ENCODE measurements at places on chromosomes 16 and 17.

DNA sequence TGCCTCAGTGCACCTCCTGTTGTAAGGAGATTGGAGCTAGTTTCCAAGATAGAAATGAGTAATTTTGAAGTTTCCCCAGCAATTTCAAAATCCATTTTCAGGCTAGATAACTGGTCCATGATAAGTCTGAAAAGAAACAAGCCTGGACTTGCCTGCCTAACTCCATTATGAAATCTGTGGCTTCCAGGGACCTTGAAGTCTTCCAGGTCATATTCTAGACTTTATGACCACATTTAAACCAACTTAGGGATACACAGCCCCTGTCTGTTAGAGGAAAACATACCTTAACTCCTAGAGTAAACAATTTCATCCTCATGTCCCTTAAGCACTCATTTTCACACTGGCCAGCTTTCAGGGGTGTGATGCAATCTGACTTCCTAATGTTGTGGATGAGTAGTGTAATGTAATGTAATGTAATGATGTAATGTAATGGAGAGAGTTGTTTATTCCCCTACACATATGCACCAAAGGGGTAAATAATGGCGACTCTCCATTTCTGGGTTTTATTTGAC lies 96.7 kb upstream of the FAM20A start:
- DNase-seq: no peak

- DNase-seq: no peak
Measured at GRCh38 chr17:27296428-27296979, 2.6 kb downstream of the WSB1 start.

- DNase-seq: no peak
Measured at GRCh38 chr16:75555213-75555706, 792 bp downstream of the TMEM231 start.

DNA sequence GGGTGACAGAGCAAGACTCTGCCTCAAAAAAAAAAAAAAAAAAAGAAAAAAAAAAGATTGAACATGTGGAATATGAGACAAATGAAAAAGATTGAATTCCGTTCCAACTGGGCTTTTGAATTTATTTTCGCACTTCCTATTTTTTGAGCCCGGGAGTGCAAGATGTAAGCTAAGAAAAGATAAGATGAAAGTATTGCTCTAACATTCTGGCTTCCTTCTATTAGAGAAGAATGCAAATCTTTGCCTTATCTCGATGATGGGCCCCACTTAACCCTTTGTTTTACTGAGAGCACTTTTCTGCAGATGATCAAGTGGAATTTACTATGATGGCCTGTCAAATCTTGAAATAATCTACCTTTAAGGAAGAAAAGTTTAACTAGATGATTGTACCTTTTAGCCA lies 96.3 kb downstream of the WWOX start:
- DNase-seq: no peak

DNA sequence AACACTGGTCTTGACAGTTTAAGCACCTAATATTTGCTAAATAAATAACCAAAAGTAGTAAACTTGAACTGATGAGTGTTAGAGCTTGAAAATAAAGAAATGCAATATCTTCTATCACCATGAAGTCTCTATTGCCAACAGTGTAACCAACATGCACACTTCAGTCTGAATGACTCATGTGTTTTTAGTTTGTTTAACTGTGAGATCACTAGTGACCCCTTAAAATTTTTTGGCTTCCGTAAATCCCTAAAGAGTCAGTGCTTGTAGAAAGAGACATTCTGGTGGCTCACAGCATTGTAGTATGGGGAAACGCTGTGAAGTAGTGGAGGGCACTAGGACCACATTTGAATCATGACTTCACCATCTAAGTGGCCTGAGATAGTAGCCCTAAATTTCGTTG lies 341.1 kb downstream of the PMP22 start:
- DNase-seq: no peak

DNA sequence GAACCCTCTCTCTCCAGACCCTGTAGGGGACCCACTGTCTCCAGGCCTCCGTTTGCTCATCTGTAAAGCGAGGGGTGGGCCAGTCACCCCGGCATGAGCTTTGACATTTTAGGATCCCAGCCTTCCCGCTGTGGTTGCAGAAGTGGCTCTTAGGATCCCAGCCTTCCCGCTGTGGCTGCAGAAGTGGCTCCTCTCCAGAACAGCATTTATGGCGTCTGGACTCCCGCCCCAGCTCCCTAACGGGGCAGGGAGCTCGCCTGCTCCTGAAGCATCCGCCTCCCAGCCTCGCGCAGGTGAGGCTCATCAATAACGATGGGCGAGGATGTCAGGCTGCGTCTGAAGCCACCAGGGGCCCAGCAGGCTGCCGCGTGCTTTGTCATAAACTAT lies 222.3 kb upstream of the TNRC6C start:
- no peak for DNase-seq

- no peak for DNase-seq
Measured at GRCh38 chr16:53789137-53789536, 85.2 kb downstream of the FTO start.

- no peak for DNase-seq
Measured at GRCh38 chr16:47069313-47069712, 74.4 kb downstream of the NETO2 start.

DNA sequence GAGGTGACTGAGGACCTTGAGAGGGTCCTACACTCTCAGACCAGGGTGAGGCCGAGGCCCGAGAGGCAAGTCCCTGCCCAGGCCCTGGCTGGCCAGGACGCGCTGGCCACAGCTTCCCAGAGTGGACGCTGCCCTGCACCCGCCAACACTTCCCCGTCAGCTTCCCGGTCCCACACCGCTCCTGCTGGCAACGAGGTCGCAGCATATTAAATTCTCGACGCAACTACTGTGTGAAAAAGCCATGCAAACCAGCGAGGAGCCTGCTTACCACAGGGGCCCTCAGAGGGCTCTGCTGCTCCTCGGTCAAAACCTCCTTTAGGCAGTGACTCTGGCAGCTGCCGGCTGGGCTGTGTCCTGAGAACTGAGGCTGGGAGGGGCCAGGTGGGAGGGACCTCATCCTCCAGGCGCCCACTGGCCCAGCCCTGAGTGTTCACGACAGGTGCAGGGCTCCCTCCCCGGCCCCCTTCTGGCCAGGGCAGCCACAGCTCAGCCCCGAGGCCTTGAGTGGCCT lies 2.1 kb upstream of the TEX19 start:
- no peak for DNase-seq

GRCh38 chr17:72008236-72008876 lies 112.5 kb upstream of the SOX9 start:
- no peak for DNase-seq

- DNase-seq: no peak
Measured at GRCh38 chr16:20822521-20823325, 16.4 kb downstream of the REXO5 start.

- peak; percentile 72 for DNase-seq
Measured at GRCh38 chr16:30698816-30699614, at the start of gene SRCAP. Gene SRCAP, plus strand, starts transcription at chr16:30699171. Its CDS starts 1,654 bp downstream, at chr16:30700825.

DNA sequence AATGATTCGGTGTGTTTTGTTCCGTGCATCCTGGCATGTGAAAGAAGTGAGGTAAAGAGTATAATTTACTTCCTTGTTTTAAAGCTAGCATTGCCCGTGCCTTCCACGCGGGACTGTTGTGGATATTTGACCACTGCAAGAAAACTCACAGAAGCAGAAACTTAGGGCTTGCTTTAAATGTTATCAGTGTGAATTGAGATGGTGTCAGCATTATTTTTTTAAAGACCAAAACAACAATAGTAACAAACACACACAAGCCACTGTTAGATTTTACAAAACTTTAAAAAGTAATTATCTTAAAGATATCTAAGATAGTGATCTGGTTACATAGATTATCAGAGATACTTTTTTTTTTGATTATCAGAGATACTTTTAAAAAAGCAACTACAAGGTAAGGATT lies 47.4 kb downstream of the WWOX start:
- no peak for DNase-seq

DNA sequence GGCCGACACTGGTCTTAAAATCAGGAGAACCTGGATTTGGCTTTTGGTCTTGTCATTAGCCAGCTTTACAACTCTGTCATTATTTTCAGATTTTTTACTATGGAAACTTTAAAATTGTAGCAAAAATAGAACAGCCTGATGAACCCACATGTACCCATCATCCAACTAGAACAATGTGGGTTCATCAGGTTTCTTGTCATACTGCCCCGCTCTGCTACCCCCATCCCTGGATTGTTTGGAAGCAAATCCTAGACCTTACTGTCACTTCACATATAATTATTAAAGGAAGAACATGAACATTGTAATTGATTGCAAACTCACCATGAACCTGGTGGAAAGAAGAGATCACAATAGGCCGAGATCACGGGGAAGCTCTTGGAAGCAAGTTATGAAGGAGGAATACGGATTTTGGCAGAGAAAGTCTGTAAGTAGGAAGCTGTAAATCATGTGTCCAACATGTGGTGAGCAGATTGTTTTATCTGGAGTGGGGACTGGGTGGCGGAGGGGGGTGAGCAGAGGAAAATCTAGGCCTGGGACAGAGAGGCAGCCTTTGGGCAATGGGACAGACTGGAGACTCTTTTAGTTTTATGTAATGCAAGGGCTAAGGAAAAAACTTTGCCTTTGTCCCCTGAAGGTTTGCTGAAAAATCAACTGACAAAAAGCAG lies 67.0 kb downstream of the PITPNC1 start:
- DNase-seq: no peak

DNA sequence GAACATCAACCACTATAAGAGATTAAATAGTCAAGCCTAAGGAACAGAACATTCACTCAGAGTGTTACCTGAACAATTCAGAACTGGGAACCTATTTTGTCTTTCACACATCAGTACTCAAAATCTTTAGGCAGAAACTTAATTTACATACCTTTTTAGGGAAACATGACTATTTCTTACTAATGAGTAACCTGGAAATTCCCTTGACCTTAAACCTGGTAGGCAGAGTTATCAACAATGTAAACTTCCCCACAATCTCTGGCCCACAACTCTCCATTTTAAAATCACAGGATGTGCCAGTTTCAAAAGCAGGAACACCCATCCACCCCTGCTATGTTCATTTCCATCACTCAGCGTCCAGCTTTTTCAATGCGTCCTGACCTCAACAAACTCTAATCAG lies 132.9 kb upstream of the ANKFN1 start:
- DNase-seq: no peak

GRCh38 chr17:54235571-54235970 lies 412.8 kb downstream of the KIF2B start:
- no peak for DNase-seq

- no peak for DNase-seq
Measured at GRCh38 chr17:38872027-38872511, 2.2 kb downstream of the LASP1 start.

DNA sequence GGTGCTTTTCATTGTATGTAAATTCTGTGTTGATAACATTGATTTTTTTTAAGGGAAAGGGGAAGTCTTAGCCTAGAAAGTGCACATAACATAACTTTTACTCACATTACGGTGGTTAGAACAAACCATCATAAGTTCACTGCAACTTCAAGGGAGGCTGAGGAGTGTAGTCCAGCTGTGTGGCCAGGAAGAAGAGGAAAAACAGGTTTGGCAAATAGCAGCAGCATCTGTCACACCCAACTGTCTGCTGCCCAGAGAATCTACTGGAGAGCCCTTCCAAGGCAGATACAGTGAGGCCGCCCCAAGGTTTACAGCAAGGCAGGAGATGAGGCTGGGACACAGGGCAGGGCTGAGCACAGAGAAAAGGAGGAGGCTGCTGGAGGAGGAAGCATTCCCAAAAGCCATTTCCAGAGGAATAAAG lies 60.6 kb downstream of the AIPL1 start:
- no peak for DNase-seq

DNA sequence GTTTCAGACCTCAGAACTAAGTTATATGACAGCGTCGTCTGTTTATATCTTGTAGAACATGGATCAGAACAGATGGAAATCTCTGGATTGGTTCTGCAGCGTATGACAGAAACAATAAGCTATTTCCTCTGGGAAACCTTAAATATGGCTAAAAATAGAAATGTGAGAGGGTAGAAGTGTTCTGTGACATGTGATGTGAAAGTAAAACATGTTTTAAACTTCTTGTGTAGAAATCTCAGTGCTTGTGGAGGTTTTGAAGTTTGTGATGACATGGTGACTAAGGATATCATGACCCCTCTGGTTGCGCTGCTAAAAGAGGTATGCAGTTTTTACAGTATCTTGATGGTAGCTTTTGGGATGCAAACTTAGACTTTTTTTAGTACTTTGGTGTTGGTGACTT lies 2.8 kb downstream of the HEATR3 start:
- no peak for DNase-seq

DNA sequence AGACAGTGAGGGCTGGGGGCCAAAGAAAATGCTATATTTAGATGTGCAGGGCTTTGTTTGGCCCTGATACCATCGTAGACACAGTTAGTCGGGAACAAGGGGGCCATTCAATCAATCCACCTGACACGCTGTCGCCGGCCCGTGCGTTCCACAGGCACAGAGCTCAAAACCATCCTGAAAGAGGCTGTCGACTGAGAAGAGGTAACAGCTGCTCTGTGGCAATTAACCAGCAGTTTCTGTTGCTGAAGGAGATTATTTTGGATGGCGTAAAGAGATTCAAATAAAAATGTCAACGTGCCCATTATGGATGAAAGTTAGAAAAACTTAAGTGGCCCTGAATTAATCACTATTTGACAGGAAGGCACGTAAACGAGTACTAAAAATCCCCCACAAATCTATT lies 276.2 kb upstream of the IRX5 start:
- DNase-seq: no peak

DNA sequence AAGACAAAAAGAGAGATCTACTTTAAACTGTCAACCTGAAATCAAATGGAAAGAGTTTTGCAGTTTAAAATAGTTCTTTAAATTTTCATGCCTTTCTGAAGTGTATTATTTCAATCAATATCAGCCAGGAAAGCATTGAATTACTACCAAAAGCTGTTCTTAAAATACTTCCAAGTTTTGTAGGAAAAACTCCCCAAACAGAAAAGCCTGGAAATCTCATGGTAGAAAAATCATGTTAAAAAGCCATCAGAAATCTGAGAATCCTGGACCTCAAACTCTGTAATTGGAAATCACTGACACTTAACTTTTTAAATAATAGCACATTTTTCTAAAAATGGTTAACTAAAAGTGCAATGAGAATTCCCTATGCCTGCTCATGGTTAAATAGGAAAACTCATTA lies 63.3 kb upstream of the CNTNAP4 start:
- no peak for DNase-seq

- no peak for DNase-seq
Measured at GRCh38 chr17:49402706-49403105, 12.0 kb downstream of the PHB1 start.

GRCh38 chr16:85862476-85863383 lies 36.2 kb upstream of the IRF8 start:
- DNase-seq: no peak

GRCh38 chr16:24883714-24884151 lies 38.0 kb downstream of the SLC5A11 start:
- DNase-seq: no peak

DNA sequence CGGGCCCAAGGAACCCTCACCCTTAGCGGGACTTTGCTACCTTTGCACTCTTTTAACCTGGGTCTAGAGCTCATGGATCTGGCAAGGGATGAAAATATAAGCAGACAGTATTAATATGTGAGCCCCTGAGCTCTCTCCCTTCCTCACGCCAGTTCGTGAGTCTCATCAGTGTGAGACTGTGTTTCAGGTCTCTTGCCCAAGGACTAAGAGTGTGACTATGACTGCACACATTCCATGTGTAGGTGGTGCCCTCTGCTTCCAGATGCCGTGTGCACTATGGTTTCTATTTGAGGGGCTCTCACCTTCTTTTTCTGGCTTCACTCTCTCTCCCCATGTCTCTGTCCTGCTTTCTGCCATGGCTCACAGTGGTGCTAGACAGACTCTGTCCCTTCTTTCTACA lies 40.5 kb downstream of the DHRS7B start:
- DNase-seq: no peak

GRCh38 chr17:15287538-15288267 lies 22.6 kb upstream of the PMP22 start:
- DNase-seq: no peak

- DNase-seq: no peak
Measured at GRCh38 chr16:67016143-67016542, 12.8 kb upstream of the CBFB start.
